Right lung (tissue), 10 donors: ENCODE measurements at places on chromosomes 12 and 14. TPM values are rescaled to one million over a fixed set of nuclear protein-coding genes. Genes with fewer than 3 reads are reported as not detected.

TEX22 gene
- 1.3 TPM for polyA plus RNA-seq

IAPP gene
- not detected for polyA plus RNA-seq

KRT6C gene
- polyA plus RNA-seq = not detected

KRT2 gene
- polyA plus RNA-seq = not detected

FGF6 gene
- polyA plus RNA-seq = not detected

- DNase-seq = no peak
Measured at GRCh38 chr12:108238474-108238873, 100.6 kb downstream of the CMKLR1 start.

DNA sequence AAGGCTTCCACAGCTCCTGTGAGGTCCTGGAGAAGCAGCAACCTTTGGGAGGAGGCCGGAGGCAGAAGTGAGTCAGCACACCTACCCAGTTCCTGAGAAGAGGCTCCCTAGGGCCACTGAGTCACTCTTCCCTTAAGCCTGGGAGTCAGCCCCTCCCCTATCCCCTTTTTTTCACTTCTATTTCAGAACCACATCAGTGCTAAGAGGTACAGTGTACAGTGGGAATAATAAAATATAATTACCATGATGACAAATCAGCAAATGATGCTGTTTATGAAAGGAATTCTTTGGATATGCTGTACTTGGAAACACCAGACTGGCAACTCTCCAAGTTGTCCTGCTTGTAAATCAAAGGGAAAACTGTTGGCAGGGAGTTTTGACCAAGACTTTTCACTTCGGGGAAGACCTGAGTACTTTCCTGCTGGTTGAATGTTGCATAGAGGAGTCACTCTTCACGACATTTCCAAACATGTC is 7.8 kb upstream of the TBPL2 start:
- DNase-seq = no peak

- no peak for DNase-seq
Measured at GRCh38 chr12:32874078-32874477, 22.5 kb downstream of the PKP2 start.

GRCh38 chr14:39318574-39318973 is 84.9 kb downstream of the MIA2 start:
- DNase-seq = no peak

DNA sequence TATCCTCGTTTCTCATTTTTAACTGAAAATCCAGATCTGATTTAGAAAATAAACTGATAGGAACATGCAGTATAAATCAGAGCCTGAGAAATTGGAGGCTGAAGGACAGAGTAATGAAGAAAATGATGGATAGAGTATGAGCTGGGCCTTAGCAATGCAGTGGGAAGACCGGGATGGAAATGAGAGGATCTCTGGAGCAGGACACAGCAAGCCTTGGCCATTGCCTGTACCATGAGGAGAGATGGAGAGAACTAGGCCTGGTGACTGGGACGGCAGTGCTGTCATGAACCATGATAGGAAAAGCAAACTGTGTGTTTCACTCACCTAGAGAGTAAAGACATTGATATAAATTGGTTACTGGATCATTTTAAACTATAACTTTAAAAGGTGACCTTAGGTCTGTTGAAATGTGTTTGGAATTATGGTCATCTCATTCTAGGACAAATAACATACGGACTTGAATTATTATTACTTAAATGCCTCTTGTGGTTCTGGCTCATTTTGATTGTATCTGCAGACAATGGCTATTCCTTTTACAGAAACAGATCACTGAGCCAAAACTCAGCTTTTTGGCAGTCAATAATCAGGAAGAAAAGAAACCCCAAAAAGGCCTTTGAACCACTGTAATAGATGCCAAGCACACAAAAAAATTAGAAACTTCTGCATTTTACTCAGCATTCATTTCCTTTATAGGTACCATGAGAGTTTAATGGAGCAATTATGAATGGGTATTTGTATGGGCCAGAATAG is 251.9 kb upstream of the PRKD1 start:
- no peak for DNase-seq

- DNase-seq = no peak
Measured at GRCh38 chr12:54261815-54262402, 18.0 kb downstream of the CBX5 start.

- no peak for DNase-seq
Measured at GRCh38 chr12:47015381-47015780, 64.0 kb upstream of the PCED1B start.

DNA sequence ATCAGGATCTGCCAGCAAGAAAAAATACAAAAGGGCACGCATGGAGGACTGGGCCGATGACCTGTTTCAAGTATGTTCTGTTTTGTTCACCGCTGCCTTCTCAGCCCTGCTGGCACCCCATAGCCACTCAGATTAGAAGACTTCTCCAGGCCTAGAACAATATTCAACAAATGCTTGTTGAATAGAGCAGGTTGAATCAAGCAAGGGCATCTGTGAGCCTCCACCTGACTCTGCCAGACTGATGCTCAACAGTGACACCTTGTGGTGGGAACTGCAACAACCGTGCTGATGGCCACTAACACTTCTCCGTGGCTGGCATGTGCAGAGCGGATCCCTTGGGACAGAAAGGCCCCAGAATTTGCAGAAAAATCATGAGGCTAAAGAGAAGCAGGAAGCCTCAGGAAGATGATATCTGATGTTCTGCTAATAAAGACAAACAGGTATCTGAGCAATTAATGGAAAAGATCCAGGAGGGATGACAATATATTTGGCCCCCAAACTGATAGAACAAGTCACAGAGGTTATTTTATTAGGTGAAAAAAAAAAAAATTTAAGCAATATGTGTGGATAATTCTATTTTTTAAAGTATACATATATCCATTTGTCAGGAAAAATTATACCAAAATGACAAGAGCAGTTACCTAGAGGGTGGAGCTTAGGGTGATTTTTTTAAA is 114.3 kb downstream of the KSR2 start:
- DNase-seq = no peak

GRCh38 chr14:96792591-96792990 is 4.6 kb upstream of the VRK1 start:
- no peak for DNase-seq

DNA sequence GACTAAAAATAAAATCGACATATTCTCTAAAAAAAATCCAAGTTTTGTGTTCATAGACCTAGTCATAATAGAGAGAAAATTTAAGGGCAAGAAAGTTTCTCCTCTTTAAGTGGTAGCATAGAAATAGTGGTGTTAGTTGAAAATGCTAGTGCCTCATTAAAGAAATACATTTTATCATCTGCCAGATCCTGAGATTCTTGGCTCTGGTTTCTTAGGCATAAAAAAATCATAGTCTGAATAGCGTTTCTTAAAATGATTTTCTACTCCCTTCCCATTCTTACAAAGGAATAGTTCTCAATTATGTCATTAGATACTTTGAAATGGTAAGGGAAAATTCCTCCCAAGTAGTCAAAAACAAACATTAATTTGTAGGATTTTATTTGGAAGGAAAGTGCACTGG is 212.8 kb downstream of the NELL2 start:
- DNase-seq = no peak

DNA sequence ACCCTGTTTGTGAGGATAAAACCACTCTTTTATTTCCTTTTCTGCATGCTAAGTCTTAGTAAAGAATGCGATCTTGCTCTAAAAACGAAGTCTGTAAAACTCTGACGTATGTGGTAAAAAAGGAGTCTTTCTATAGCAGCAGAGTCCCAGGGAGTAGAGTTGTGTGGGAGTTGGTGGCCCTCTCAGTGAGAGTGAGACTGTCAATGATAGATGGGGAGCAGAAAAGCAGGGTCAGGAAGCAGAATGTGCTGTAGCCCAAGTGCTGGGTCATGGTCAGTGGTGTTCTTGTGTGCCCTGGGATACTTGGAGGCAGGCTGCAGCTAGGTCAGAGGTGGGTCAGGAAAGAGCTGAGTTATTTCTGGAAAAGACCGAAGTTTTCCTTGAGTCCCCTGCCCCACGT is 20.3 kb upstream of the GPR33 start:
- no peak for DNase-seq

- DNase-seq = no peak
Measured at GRCh38 chr14:22593189-22593588, 4.2 kb upstream of the DAD1 start.

DNA sequence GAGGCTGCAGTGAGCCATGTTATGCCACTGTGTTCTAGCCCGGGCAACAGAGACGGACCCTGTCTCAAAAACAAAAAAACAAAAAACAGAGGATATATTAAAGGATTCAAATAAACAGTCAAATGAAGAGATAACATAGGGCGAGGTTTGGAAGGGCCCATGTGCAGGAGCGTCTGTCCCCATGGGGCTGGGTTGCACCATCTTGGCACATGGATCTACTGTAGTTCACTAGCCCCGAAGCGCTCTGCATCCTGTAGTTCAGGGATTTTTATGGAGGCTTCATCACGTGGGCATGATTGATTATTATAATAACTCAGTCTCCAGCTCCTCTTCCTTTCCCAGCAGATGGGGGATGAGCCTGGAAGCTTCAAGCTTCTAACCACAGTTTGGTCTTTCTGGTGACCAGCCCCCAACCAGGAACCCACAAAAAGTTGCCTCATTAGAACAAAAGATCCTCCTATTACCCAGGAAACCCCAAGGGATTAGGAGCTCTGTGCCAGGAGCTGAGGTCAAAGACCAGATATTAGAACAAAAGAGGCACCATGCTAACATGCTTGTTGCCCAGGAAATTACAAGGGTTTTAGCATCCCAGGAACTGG is 59.9 kb downstream of the HCAR2 start:
- DNase-seq = no peak

DNA sequence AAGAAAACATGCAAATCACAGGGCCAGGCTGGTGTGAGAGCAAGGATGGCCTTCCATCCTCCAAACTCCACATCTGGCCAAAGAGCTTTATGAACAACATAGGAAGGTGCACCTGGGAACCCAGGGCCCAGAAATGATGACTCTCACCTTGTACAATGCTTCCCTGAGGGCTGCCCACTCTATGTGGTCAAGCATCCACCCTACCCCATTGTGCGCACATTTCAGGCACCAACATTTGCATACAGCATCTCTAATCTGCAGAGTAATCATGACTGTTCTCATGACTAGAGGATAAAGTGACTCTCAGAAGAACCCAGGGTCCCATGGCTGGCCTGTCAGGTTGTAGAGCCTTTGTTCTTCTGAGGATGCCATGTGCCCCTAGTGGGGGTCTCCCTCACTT is 57.2 kb upstream of the NTF3 start:
- DNase-seq = no peak

- DNase-seq = no peak
Measured at GRCh38 chr12:110885152-110885840, 35.1 kb downstream of the MYL2 start.

DNA sequence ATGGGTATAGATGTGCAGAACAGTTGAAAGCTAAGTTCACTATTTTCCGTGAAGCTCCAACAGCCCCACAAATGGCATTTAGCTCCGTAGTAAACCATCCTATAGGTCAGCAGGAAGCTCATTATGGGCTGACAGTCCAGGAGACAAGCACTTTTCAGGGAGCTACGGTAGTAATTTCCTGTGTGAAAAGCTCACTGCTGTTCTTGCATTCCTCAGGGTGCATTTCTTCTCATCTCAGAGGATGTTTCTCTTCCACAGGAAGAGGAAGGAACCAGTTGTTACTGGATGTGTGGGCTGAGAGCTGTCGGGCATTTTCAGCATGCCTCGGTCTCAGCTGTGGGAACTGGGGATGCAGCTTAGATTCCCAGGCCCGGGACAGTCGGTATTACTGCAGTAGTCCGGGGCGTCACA is 72.8 kb downstream of the GALNT4 start:
- DNase-seq = peak; percentile 63

DNA sequence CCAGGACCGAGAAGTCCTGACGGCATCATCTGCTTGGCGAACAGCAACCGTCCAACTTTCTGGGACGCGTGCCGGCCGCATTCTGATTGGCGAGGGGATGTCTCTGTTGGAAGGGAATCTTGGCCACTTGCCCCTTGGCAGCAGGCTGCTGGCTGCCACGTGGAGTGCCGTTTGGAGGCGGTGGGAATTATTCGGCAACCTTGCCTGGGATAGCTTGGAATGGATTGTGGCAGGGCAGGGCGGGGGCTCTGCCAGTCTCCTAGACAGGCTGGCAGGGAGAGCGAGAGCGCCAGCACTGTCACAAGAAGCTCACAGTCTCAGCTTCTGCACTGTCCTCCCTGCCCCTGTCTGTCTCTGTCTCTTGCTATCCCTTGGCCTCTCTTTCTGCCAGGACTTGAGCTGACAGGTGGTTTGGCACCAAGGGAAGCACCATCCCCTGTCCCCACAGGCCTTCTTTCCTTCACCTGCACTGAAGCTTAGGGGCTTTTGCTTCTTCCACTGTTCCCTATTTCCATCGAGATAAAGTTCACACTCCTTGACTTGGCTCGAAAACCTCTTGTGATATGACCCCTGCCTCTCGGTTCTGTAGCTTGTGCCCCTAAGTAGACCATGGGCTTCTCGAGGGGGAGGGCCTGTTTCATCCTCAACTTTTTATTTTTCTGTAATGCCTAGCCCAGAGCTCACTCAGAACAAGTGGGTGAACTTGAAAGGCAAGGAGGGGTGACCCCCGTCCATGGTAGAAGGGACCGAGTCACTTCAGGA is 201.9 kb downstream of the PHETA1 start:
- DNase-seq = peak; percentile 67

- no peak for DNase-seq
Measured at GRCh38 chr14:69828354-69828753, 31.3 kb upstream of the SLC10A1 start.

GRCh38 chr14:100116134-100116533 is 43.3 kb downstream of the DEGS2 start:
- DNase-seq = no peak

- DNase-seq = no peak
Measured at GRCh38 chr12:47750229-47750798, 8.4 kb downstream of the RAPGEF3 start.

GRCh38 chr14:56811593-56812363 is 1.5 kb upstream of the OTX2 start:
- DNase-seq = no peak
